Stimulated activated CD4-positive, alpha-beta T cell treated with anti-CD3 and anti-CD28 coated beads, Interleukin-2, amount 100 ng/mL, for 48 hours (primary cell): ENCODE measurements at places on chromosomes 3 and 15.

- DNase-seq = no peak
Observed at GRCh38 chr3:146692254-146692653, 87.1 kb upstream of the PLSCR5 start.

GRCh38 chr15:89975482-89976245 is 25.5 kb upstream of the ZNF710 start:
- DNase-seq = no peak

- DNase-seq = no peak
Observed at GRCh38 chr15:77437264-77437663, 16.6 kb downstream of the HMG20A start.

DNA sequence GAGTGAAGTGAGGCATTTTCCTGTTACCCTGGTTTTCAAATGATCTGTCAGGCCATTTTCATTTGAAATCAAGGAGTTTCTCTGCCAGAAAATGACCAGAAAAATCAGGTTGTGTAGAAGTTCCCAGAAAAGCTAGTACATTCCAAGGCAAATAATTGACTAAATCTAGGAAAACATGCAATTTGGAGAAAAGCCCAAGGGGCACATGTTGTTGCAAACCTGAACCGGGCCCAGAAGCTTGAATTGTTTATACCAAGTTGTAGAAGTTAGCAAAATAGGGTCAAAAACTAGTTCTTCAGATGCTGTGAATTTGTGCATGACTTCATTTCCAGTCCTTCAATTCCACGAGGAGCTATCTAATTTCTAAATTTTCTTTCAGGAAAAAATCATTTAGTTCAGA is 31.0 kb downstream of the TRIM42 start:
- DNase-seq = no peak

DNA sequence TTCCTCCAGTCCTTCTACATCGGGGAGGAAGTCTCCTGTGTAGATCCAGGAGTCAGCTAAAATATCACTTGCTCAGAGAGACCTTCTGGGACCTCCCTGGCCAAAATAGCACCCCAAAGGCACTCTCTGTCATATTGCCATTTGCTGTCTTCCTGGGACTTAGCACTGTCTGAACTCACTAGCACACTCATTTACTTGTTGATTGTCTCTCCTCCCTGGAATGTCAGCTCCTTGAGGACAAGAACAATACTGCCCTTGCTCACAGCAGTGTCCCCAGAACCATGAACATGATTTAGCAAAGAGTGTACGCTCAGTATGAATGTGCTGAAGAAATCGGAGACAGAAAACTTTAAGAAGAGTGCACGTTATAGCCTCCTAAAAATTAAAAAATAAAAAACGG is 202.9 kb downstream of the STT3B start:
- DNase-seq = no peak

DNA sequence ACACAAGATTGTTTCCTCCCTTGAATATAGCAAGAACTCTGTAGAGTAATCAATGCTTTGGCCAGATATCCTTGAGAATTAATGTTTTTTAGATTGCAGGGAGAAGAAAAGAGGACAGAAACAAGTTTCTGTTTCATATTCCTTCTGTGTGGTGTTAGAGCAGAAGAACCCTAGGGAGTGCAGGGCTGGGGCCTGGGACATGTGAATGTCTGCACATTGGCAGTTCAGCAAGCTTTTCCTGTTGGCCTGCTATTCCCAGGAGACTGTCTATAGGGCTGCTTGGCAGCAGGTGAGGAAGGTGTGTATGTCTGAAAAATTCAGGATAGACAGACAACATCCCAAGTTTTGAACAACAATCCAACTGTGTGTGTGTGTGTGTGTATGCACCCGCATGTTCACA is 13.6 kb upstream of the CNBP start:
- DNase-seq = no peak

DNA sequence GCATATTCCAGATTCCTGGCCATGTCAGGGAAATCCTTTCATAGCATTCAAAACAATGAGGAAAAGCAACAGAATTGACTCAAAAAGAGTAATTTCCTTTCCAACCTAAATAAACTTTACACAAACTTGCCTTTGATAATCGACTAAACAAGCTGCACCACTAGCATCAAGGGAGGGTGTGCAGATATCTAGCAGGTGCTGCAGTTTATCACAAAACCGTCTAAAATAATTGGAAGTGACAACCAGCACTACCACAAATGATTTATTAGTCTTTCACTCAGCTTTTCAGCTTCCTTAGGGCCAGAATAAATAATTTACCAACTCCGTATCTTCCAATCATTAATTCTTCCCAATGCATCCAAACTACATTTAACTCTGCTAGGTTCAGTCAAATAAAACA is 71.7 kb downstream of the TBC1D5 start:
- DNase-seq = no peak

- no peak for DNase-seq
Observed at GRCh38 chr3:190169877-190170276, 49.2 kb upstream of the P3H2 start.
